Right renal pelvis (tissue), 4 donors: ENCODE measurements at places on chromosomes 2 and 18.

DNA sequence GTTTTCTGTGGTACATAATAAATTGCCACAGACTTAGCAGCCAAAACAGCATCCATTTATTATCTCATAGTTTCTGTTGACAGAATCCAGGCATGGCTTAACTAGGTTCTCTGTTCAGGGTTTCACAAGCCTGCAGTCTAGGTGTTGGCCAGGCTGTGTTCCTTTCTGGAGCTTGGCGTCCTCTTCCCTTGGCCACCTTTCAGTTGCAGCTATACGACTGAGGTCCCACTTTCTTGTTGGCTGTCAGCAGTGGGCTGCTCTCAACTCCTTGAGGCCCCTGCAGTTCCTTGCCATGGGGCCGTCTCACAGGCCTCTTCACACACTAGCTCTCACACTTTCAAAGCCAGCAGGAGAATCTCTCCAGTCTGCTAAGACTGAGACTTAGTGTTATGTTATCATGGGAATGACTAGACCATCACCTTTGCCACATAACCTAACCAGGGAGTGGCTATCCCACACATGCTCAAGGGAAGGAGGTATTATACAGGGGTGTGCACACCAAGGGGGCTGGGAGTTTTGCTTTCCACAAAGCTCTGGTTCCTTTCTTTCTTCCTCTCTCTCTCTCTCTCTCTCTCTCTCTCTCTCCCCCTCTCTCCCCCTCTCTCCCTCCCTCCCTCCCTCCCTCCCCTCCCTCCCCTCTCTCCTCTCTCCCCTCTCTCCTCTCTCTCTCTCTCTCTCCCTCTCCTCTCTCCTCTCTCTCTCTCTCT lies 15.8 kb downstream of the RIOK3 start:
- DNase-seq = no peak

- no peak for DNase-seq
Observed at GRCh38 chr18:41371156-41372045, 583.6 kb upstream of the PIK3C3 start.

GRCh38 chr2:150778828-150779227 lies 291.4 kb upstream of the RND3 start:
- DNase-seq = no peak

- DNase-seq = no peak
Observed at GRCh38 chr18:52816121-52816520, 476.1 kb downstream of the DCC start.

DNA sequence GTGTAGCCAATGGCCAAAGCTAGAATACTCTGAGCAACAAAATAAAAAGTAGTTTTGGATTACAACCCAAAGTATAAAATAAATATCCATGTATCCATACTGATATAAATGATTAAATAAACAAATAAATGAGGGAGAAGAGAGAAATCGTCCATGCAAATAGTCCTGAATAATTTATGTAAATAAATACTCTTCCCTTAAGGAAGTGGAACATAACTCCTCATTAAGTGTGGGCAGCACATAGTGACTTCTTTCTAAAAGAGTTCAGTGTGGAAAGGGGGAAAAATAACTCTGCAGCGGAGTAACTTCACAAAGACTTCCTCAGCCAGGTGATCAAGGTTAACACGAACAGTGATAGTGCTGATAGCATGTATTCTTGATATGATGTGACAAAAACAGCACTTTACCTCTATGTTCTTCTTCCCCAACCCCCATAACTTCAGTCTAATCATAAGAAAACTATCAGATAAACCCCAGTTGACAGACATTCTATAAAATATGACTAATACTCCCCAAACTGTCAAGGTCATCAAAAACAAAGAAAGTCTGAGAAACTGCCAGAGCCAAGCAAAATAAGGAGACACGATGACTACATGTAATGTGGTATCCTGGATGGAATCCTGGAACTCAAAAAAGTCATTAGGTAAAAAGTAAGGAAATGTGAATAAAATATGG lies 30.7 kb downstream of the METTL8 start:
- DNase-seq = no peak
